ENCODE measurements at places on chromosomes 3 and 15.

- no peak for DNase-seq
Observed at GRCh38 chr3:156661155-156661554, 13.2 kb upstream of the TIPARP start.

DNA sequence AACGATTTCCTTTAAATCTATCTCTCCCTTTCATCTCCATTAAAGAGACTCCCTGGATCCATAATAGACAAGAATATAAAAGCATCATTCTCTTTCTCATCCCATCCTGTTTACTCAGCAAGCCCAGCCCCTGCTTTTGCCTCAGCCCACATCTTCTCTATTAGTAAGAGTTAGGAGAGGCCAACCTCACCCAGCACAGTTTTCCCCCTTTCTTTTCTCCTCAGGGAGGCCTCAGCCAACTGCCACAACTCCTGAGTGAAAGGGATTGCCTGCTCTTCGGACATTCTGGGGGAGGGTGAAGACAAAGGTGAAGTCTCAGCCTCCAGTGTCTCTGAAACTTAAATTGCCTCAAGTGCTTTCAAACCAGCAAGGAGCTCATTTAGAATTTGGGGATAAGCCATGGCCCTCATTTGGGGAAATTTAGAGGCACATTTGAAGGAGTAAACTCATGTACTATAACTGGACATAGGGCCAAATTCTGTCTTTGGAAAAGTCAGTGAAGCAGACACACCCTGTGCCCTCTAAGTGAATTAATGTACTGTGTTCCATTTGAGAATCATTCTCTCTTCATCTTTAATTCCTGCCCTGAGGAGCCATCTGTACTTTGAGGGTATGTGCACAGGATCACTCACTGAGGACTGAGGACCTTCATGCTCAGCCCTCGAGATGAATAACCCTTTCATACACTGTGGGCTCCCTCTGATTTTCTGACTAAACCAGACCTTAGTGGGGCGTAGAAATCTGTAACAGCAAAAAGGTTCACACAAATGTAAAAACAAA lies 82.5 kb downstream of the SOX2 start:
- no peak for DNase-seq

- DNase-seq, result peak; percentile 2
Observed at GRCh38 chr3:195003006-195003892, 267.7 kb downstream of the XXYLT1 start.

- no peak for DNase-seq
Observed at GRCh38 chr15:29386523-29386922, 116.9 kb upstream of the NSMCE3 start.

- no peak for DNase-seq
Observed at GRCh38 chr3:131503320-131503635, 507 bp upstream of the MRPL3 start.

- DNase-seq, result no peak
Observed at GRCh38 chr15:46365572-46365971, 730.7 kb downstream of the SQOR start.

DNA sequence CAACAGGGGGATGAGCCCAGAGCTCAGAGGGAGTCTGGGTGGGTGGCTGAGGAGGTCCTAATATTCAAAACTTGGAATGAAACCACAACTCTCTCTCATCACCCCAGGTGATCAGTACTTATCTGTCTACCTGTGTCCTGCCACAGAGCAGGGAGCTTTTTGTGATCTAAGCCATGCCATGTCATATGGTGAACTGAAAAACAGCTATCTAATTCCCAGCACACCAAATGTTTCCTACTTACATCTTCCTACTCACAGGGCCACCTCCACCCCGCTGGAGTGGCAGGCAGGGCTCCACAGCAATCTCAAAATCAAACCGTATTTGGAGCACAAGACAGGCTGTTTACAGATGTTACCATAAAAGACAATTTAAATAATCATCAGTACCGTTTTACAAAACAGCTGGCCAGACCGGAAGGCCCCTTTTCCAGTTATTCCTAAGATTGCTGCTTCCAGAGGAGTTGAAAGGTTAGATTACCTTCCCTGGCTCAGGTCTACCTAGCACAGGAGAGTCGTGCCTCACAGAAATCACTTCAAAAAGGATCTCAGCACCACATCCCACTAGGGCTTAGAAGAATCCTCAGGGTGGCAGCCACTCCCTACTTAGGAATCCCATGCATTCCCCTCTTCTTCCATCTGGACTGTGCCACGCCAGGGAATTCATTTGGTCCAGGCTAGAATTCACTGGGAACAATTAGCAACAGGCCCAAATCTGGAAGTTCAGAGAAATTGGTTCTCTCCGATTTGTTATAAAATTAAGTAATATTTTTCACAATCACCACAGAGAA lies 226.6 kb upstream of the IL12A start:
- no peak for DNase-seq

GRCh38 chr3:46242120-46242519 lies at the start of gene CCR3:
Gene CCR3, plus strand, starts transcription at chr3:46242460. Its CDS starts 22,699 bp downstream, at chr3:46265159.
- DNase-seq, result no peak

- no peak for DNase-seq
Observed at GRCh38 chr15:33988384-33988783, 20.1 kb downstream of the CHRM5 start.

- no peak for DNase-seq
Observed at GRCh38 chr3:113079218-113079961, 88.6 kb downstream of the GTPBP8 start.

DNA sequence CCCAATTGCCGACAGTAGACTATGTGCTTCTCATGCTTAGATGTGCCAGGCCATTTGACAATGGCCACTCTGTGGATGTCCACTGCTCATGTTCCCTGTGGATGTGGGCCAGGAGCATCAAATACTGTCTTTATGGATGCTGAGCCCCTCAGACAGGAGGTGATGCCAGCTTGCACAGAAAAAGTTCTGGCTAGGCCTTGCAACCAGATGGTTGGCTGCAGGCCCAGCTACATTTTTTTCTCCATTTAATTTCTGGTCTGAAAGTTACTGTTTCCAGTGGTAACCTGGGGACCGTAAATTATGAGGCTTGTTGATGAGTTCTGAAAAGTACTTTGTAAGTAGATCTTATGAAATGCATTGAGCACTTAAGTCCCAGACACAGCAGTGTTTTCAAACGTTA lies 228.5 kb downstream of the CHL1 start:
- DNase-seq, result no peak

GRCh38 chr3:43379343-43379742 lies 93.0 kb downstream of the SNRK start:
- DNase-seq, result no peak

- no peak for DNase-seq
Observed at GRCh38 chr15:27479296-27480140, 508.5 kb downstream of the GABRG3 start.

DNA sequence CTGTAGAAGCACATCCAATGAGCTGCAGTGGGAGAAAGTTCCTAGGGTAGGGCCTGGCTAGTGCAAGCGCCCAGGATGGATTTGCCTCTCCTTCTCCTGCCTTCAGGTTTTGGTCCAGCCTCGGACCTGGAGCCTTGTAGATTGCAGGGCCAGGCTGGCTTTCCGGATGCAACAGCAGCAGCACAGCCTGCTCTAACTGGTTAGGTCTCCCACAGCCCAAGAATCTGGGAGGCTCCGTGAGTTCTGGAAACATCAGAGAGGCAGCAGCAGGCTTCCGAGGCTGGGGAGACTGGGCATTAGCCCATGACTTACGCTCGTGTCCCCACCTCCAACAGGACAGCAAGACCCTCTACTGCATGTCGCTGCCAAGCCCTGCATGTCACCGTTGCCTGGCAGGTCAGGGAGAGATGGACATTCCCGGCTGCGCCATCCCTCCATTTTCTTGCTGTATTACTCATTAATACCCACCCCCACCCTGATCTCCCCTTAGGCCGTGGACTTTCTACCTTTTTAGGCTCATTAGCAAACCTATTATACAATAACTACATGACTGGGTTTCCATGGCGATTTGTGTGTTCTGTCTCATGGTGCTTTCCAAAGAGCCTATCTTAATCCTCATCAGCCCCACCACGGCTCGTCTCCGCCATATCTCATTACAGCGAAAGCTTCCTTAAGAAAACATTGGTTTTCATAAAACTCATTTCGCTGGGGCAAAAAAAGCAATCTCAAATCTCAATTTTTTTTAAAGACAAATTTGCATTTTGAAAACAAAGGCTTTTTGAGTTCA lies 40.9 kb upstream of the RGMA start:
- DNase-seq, result no peak

DNA sequence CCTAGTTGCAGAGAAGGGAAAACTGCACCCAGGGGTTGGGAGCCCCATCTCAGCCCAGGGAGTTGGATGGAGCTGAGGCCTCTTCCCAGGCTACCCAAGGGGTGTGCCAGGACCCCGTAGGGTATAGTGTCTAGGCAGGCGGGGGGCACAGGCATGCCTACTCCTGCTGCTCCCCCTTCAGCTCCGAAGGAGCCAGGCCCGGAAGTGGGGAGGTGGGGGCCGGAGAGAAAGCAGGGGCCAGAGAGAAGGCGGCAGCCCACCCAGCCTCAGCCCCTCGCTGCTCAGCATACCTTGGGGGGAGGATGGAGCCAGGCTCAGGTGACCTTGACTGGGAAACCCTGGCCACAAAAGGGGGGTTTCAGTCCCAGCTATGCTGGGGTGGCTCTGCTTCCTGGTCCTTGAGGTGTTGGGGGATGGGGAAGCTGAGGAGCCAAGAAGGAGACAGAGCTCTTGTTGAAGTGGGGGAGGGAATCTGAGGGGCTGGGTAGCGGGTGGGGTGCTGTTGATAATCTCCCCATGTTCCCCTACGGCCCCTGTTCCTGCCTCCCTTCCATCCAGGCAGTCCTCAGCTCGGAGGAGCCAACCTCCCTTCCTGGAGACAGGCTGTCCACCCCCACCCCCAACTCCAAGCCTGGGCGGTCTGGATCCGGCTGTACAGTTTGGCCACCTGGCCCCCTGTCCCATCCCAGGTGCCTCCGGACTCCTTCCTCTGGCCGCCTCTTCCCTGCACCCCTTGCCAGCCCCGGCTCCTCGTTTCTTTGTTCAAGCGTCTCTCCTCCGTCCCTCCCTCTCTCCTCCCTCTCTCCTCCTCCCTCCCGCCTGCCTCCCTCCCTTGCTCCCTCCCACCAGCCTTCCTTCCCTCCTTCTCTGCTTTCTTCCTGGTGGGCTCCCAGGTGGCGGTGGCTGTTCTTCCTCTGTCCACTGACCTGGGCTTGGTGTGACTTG lies 1.7 kb downstream of the SEMA3F start:
- no peak for DNase-seq

DNA sequence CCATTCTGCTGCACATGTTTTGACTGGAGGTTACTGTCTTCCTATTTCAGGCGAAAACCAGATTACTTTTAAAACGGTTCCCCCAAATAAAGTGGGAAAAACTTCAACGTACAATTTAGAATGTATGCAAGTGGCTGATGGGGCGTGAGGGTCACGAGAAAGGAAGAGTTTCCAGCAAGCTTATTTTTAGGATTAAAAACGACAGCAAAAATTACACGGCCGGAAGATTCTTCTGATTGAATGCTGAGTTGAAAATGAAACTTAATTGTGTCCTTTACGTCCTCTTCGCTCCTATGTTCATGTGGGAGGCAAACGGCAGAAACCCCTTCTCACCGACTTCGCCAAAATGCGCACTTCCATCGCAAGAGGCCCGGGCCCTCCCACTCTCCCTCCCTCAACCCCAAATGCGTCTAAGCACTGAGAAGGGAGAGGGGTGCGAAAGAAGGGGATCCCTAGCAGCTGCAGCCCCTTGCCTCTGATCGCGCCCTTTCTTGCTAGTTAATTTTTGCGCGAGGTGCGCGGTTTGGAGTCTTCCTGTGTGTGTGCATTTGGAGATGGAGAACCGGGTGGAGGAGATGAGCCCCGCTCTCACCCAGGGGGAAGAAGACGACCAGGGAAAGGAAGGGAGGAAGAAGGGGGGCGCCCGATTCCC lies 656 bp downstream of the CD47 start:
- DNase-seq, result peak; percentile 72

DNA sequence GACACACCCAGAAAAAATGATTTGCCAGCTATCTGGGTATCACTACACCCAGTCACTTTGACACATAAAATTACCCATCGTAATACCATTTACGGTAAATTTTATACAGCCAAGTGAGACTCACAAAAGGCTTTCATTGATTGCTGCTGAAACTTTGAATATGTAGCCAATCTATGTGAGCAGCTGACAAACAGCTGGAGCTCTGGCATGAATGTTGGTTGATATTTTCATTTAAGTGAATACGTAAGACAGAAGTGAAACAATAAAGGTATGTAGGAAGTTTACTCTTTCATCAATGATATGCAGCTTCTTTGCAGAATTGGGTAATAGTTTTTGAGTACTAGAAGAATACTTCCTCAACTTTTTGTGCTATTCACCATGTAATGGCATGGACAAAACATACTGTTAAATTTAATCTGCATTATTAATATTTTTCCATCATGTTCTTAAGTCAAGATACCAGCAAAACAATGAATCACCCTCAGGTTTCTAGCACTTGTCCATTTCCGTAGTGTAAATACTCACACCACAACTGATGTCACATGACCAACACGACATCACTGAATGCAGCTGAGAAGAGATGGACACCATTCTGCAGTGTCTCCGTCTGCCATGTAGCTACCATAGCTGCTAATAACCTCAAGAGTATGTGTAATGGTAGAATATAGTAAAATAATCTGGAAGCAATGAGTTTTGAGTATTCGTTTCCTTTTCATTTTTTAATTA lies 205.9 kb upstream of the HES1 start:
- no peak for DNase-seq

- DNase-seq, result no peak
Observed at GRCh38 chr15:93862791-93863190, 368.6 kb upstream of the MCTP2 start.

- no peak for DNase-seq
Observed at GRCh38 chr3:62365391-62366125, 7.8 kb downstream of the FEZF2 start.

DNA sequence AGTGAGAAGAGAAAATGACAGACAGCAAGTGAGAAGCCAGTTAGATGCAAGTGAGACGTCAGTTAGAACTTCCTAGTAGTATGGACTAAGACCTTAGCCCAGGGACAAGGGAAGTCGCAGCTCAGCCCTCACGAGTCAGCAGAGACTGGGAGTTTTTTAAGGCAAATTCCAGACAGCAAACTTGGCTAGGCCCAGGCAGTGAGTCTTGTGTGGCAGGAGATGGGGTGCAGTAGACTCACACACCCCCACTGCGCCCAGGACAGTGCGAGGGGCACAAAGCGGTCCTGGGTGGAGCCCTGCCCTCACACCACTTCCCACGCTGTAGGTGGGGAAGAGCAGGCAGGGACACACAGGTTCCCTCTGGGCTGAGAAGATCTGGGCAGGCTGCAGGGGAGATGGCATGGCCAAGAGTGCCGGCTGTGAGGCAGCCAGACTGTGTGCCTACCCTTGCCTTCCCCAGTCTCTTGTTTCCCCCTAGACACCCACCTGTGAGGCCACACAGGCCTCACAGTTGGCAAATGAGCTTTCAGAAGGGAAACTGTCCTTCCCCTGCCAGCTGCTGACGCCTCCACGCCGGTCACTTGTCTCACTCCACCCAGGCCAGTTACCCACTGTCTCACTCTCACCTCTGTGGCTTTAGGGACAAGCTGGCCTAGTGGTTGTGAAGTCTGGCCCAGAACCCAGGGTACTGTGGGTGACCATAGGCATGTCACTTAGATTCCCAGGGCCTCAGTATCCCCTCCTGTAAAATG lies 13.7 kb upstream of the PRKCD start:
- no peak for DNase-seq

DNA sequence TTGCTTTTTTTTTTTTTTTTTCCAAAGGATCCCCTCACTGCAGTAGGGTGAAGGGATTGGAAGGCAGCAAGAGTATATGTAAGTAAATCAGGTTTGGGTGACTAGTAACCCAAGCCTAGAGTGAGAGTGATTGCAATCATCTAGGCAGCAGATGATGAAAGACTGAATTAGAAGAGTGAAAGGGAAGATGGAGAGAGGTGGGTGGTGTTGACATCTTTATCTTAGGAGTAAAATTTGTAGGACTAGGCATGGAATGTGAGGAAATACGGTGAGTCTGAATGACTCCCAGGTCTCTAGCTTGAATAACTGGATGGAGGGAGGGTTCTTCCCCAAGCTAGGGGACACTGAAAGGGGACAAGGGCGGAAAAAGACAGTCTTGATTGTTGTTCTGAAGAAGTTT lies 63.4 kb downstream of the TPRG1 start:
- DNase-seq, result no peak

Data from CD4-positive, alpha-beta T cell treated with Interleukin-17A for 1 hour (primary cell).